NT2/D1 (cell line): ENCODE measurements at places on chromosomes 1 and 21.

- DNase-seq, result no peak
These were observed 23.2 kb downstream of the XCL1 start for GRCh38 chr1:168599641-168600040.

DNA sequence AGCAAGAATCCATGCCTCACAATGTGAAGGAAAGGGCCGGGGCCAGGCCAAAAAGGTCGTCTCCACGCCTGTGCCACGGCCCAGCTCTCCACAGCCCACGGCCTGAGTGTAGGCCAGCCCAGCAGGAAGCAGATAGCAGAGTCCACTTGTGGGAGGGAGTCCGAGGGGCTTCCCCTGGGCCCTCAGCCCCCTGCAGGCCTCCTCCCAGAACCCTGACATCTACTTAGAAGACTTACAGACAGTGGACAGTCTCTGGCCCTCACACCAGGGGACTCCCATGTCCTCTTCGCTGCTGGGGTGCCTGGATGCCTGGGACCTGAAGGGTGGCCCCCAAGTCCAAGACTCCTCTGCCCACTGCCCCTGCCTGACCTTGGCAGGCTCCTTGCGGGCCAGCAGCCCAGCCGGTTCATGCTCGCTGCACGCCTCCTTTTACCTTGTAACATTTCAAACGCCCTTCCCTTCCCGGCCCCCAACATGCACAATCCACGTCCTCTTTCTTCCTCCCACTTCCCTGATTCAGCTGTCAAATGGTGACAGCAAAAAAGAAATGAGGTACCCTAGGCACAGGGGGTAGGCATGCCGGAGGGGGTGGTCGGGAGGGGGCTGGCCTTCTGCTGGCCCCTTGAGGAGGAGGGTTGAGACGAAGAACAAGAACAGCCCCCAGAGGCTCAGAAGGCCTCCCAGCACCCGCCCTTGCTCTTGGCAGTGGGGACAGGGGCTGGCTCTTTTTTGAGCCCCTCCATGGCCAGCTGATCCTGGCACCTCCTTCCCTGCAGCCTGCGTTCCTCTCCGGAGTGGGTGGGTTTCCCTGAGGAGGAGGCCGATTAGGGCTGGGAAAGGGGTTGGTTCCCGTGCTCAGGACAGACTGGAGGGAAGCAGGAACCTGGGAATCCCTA is 997 bp upstream of the PTPN7 start:
- no peak for DNase-seq

DNA sequence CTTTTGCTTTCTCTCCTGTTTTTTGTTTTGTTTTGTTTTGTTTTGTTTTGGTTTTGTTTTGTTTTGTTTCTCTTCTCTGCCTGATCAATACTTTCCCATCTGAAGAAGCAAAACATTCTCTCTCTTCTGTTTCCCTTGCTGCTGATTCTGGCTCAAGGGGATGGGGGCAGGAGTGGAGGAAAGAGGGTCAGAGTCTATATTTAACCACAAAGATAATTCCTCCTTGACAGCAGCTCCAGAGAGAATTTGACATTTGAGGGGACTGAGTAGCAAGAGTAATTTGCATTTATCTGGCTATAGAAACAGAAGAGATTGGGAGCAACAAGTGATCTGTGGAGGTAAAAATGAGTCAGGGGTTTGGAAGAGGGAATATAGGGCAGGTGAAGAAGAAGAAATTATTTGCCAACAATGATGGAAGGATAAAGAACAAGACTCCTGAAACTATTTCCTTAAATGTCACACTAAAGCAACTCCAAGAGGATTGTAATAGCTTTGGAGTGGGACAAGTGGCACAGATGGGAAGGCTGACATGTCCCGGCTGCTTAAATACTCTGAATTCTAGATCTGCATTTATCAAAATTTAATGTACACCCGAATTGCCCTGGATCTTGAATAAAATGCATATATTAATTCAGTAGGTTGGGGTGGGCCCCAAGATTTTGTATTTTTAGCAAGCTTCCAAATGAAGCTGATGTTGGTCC is 349.3 kb upstream of the PLXNA2 start:
- no peak for DNase-seq

- no peak for DNase-seq
These were observed 38.5 kb upstream of the ETV3 start for GRCh38 chr1:157176591-157177121.

- DNase-seq, result no peak
These were observed 22.6 kb downstream of the SLC5A9 start for GRCh38 chr1:48245106-48245505.

DNA sequence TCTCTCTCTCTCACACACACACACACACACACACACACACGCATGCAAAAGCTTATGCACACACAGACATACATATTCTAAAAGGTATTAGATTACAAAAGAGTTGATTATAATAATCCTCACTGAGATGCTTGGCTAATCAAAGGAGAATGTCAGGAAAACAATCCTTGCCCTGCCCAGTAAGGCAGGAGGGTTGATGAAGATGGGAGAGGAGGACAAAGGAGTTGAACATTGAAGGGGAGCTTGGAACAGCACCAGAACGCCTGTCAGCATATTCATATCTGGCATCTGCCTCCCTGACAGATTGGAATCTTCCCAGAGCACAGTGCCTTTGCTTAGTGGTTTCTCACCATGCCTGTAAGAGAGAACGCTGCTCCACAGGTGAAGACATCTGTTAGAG is 68.6 kb upstream of the PALMD start:
- no peak for DNase-seq
